Lung (tissue), 17 donors: ENCODE measurements at places on chromosomes 2 and 18. TPM values are rescaled to one million over a fixed set of nuclear protein-coding genes. Genes with fewer than 3 reads are reported as not detected.

Gene TMEM178A
- total RNA-seq: 2.5 TPM

Gene STAT1
- total RNA-seq: 80.1 TPM

Gene ACMSD
- total RNA-seq: 0.12 TPM

Gene TEKT4
- total RNA-seq: 4.1 TPM

Gene MYO7B
- total RNA-seq: 4.7 TPM

Gene PPP1R1C
- total RNA-seq: 5.2 TPM

Gene SPHKAP
- 0.03 TPM for total RNA-seq

Gene EFHD1
- 8.6 TPM for total RNA-seq

Gene PIEZO2
- total RNA-seq: 33.2 TPM

Gene SKOR2
- total RNA-seq: not detected

Gene ACTR2
- 127 TPM for total RNA-seq
